ENCODE measurements at places on chromosomes 5 and 9.

- no peak for DNase-seq
These were observed 45.3 kb upstream of the DENND4C start for GRCh38 chr9:19185191-19185590.

DNA sequence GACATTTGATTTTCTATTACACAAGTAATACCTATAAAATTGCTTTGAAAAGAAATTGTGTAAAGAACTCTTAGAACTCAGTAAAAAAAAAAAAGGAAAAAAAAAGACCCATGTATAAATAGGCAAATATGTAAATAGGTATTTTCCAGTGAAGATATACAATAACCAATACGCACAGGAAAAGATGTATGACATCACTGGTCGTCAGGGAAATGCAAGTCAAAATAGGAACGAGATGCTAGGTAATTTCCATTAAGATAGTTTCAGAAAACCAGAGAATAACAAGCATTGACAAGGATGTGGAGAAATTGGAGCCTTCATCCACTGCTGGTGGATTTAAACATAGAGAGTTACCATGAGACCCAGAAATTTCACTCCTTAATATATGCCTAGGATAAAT is 708.8 kb downstream of the MTRR start:
- peak; percentile 9 for DNase-seq

- no peak for DNase-seq
These were observed 249.1 kb downstream of the DIRAS2 start for GRCh38 chr9:90393365-90394152.

- DNase-seq = no peak
These were observed 31.8 kb upstream of the GRAMD2B start for GRCh38 chr5:126391386-126391785.

GRCh38 chr9:124818431-124819281 is 34.6 kb upstream of the WDR38 start:
- DNase-seq = peak; percentile 35

DNA sequence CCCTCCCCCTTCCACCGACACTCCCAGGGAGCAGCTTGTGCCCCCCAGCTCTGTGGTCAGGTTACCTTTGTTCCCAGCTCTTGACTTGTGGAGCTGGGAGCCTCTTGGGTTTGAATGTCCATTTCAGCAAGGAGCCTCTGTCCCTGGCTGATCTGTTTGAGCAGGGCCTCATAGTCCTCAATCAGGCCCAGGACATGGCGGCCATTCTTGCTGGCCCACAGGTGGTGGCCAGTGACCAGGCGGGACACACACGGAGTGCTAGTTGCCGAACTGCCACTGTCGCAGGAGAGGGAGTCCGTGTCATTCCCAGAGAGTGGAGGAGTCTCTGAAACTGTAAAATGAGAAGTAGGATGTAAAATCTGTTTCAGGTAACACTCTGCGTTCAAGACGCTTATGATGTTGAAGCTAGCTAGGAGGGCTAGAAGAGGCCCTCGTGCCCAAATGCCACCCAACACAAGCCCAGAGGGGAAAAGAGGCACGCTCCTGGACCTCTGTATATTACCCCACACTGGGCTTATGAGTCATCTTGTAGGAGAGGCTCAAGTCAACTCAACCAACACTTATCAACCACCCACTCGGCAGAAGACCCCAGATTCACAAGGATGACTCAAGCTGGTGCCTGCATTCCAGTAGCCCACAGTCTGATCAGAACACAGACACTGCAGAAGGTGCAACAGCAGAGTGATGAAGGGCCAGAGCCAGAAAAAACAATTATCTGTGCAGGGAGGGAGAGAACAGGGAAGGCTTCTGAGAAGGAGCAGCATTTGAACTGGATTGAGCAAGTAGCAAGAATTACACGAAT is 177.0 kb downstream of the CDK5RAP2 start:
- DNase-seq = peak; percentile 99

- DNase-seq = no peak
These were observed 4.4 kb downstream of the PHF2 start for GRCh38 chr9:93580654-93581380.

- peak; percentile 39 for DNase-seq
These were observed 246.2 kb downstream of the EFNA5 start for GRCh38 chr5:107424491-107424890.

DNA sequence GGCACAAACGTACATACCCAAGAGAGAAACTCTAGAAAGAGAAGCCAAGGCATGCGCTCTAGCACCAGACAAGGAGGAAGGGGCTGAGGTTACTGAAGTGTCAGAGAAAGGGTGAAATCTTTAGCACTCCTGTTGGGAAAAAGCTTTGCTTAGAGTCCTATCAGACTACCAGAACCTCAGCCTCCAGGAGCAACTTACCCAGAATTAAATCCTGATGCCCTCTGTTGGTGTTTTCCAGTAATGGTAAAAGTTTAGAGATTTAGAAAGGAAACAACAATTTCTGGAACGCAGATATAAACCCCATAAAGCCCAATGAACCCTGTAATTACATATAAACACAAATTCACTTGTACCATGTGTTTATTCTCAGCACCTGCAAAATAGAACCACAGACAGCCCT is 33.2 kb upstream of the ASTN2 start:
- DNase-seq = no peak

All from fibroblast of mammary gland (primary cell).